ENCODE measurements at places on chromosomes 3 and 15.
A peak's percentile ranks its signal among the peaks of the same experiment; 100 is the strongest.

DNA sequence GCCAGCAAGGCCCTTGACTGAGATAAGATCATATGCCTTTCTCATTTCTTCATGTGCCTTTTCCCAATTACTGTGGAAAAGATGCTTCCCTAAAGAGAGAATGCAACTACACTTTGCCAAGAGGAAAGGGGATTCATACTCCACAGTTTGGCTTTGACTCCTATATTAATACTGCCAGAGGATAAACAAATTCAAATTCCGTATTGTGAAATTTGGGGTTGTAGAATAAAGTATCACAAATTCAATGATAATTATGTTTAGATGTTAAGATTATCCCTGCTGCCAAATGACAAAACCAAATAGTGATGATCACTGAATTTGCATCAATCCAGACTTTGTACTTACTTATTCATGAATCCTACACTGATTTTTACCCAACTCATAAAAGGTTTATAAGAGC lies 88.5 kb upstream of the MNS1 start:
- no peak for DNase-seq

DNA sequence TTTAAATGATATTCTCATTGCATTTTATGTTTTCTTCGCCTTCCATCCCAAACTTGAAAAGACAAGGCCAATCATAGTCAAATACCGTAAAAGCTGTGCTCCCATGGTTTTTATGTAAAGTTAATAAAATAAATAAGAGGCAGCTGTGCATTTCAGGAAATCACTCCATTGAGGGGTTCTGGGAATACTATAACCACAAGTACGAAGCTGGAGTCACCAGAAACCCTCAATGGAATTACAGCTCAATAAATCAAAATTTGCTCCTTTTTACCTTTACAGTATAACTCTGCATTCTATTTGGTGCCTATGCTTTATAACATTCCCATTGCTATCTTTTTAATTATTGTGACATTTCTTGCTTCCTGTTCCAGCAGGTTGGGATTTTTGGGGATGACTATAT lies 77.2 kb downstream of the C3orf38 start:
- DNase-seq: no peak

DNA sequence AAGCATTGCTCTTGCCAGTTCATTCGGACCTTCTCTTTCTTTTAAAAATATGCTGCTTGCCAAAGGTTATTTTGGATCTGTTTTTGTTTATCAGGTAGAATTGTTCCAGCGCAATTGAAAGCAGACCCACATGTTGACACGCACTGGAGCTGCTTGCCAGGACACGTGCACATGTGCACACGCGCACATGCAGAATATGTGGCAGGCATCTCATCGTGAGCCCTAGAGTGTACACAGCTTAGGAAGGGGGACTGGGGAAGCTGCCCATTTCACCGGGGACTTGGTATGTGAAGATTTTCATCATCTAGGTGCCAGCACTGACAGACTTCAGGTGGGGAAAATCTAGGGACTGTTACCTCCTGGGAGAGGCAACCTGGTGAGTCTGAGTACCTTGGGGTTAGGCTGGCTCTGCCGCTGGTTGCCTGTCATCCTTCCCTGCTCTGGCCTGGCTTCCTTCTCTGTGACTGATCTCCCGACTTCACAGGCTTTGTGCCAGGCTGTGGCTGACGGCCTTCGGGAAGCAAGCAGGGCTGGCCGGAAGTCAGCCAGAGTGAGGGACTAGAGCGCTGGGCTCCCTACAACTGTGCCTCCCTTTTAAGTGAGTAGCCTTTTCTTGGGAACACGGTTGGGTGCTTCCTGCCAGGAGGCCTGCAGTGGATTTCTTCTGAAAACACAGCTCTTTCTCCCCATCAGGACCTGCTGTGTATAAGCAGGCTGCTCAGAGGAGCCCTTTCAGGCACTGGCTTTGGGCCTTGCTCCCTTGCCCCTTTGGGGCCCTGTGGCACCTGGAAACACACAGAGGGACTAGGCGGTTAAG lies 129.3 kb downstream of the EEFSEC start:
- no peak for DNase-seq

GRCh38 chr15:76155731-76156130 lies 95.9 kb downstream of the TMEM266 start:
- DNase-seq: no peak

GRCh38 chr3:183149915-183150750 lies 12.4 kb downstream of the LAMP3 start:
- DNase-seq: no peak

- DNase-seq: no peak
Observed at GRCh38 chr3:57796261-57796660, 40.2 kb downstream of the SLMAP start.

- no peak for DNase-seq
Observed at GRCh38 chr3:4693620-4694019, 200.5 kb downstream of the ITPR1 start.

GRCh38 chr3:134249935-134250716 lies 533 bp downstream of the RYK start:
- peak; percentile 65 for DNase-seq

GRCh38 chr15:82646250-82647044 lies 716 bp downstream of the CPEB1 start:
- DNase-seq: no peak

DNA sequence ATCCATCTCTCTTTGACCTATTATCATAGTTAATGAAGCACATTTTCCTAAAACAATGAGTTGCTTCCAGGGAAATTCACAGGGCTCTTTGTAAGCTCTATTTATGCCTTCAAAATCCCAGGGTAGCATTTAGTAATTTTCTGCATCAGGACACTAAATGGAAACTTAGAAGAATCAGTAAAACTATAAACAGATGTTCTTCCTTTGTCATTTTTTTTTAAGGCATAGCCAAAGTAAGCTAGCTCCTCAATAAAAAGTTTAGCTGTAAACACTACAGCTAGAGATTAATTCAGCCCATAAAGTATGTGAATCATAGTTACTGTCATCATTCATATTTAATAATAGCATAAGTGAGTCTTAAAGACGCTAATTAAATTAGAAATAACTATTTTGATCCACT lies 79.3 kb downstream of the RPL22L1 start:
- no peak for DNase-seq

GRCh38 chr3:194750491-194750828 lies 64.8 kb downstream of the FAM43A start:
- DNase-seq: no peak

- no peak for DNase-seq
Observed at GRCh38 chr3:43870844-43871626, 180.3 kb downstream of the ABHD5 start.

DNA sequence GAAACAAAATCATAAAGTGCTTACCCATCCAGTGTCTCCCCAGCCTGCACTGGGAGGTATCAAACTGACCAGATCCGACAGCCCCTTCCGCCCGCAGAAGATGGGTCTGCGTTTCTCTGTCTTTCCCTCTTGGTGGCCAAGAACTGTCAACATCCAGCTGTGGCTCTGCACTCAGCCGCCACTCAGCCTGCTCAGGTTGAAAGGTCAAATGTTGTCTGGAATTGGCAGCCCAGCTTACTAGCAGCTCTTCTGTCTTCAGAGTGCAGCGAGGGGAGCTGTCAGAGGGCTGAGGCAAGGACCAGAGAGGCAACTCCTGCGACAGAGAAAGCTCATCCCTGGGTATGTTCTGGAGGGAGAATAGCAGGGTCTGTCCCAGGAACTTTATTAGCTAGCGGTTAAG lies 45.4 kb downstream of the GOLGA6L2 start:
- DNase-seq: no peak

DNA sequence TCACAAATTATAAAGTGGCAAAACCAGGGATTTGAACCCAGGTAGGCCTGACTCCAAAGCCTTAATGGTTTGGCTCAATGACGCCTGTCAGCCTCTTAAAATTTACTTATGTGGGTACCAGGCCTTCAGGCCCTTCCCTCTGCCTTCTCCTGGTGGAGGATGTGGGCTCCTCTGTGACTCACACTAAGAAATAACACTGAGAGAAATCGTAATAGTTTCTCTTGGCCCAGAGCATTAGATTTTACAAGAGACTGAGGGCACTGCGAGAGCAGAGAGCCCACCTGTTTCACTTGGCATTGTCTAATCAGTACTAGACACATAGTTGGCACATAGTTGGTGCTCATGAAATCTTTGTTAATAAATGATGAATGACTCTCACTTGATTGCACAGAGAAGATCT lies 505.2 kb downstream of the SHQ1 start:
- no peak for DNase-seq

GRCh38 chr3:197381371-197381770 lies 83.0 kb upstream of the DLG1 start:
- no peak for DNase-seq

DNA sequence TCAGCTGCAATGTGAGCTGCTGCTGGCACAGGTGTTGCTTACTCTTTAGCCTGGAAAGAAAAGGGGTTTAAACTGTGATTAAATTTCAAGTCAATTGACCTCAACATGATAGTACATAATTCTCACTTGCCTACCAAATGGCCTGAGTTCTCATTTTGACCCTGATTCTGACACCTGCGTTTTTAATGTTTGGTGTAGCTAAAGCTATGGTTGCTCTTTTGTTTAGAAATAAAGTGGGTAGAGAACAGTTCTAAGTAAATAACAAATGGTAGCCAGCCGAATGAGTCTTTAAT lies 100.8 kb upstream of the SOX2 start:
- DNase-seq: no peak

- DNase-seq: no peak
Observed at GRCh38 chr3:71025516-71025915, 558.0 kb downstream of the FOXP1 start.

DNA sequence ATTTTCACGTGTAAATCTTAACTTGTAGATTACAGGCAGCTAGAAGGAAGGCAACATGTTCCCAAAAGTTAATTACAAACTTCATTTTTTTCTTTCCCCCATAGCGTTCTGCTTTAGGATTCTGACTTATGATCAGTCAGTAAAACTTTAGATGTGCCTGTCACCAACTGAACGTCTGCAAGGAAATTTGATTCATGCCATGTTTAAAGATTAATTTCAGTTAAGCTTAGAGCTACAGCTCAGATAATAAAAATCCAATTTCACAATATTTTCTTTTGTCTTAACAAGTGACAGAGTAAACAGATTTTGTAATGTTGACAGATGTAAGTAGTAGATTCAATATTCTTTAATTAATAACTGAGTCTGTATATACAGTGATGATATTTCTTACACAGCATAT lies 253.1 kb downstream of the NFKBIZ start:
- DNase-seq: no peak

DNA sequence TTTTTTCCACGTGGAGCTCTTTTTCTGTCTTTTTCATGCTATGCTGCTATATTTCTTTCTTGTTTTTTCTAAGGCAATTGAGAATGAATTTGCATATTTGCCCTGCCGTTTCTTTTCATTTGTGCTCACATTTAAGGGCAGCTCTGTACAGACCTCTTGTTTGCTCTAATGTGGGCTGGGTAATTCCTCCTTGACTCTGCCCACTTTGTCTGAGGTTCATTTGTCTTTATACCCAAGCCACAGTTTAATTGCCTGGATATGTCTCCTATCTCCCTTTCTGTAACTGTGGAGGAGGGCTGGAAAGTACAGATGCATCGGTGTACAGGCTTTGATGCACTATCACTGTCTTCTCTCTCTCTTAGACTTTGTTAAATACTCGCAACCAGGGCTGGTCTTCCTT lies 195.9 kb downstream of the EPHB1 start:
- DNase-seq: no peak

Data from progenitor cell of endocrine pancreas (in vitro differentiated cells).